Amniotic stem cell (primary cell): ENCODE measurements at places on chromosomes 7 and 10.
A peak's percentile ranks its signal among the peaks of the same experiment; 100 is the strongest.

DNA sequence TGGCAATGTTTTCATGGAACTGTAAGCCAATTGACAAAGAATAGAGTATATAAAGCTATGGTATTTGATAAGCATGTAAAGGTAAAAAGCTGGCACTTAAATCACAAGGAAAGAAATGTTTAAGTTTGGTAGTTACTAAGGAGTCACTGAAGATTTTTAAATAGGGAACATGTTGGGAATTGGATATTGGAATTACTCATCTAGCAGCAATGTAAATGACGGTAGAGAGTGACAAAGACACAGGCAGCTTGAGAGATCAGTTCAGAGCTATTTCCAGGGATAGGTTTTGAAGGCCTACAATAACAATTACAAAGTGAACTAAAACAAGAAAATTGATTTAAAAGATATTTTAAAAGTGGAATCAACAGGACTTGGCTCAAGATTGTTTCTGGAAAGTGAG lies 36.8 kb downstream of the SP8 start:
- no peak for DNase-seq

GRCh38 chr7:149330914-149331567 lies 69.0 kb downstream of the ZNF783 start:
- no peak for DNase-seq

- DNase-seq, result no peak
These were observed 73.6 kb upstream of the RNF32 start for GRCh38 chr7:156566812-156567549.

DNA sequence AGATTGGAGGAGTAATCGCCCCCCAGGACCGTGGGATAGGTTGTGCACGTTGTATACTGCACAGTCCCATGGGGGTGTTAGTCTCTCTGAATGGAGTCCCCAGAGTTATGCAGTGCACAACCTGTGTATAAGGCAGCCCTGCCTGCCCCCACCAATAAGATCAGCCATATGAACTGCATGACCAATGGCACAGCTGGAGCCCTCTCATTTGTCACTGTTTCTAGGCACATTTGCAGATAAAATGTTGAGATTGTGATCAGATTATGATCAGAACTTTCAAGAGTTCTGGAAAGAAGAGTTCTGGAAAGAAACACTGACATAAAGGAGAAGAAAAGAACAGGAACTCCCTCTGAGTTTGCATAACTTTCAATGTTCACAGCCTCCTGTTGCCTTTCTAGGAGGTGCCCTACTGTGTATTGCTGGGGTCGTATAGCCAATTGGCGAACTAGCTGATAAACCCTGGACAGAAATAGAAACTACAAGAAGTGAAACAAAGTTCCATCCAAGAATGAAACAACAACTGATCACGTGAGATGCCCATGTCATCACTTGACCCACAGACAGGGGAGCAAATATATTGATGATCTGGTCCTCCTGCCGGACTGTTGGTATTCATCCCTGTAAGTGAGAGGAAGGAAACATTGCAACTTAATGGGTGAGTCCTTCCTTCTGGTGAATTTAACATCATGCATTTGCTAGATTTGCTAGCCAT lies 49.6 kb upstream of the TOMM7 start:
- no peak for DNase-seq

DNA sequence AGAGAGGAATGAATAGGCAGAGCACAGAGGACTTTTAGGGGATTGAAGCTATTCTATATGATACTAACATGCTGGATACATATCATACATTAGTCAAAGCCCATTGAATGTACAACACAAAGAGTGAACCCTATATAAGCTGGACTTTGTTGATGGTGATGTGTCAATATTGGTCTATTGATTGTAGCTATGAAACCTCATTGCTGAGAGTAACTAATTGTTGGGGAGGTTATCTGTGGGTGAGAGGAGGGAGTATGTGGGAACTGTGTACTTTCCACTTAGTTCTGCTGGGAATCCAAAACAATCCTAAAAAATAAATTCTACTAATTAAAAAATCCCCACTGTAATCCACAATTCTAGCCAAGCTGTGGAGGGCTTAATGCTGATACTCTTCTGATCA lies 22.0 kb upstream of the CYP2C9 start:
- no peak for DNase-seq

DNA sequence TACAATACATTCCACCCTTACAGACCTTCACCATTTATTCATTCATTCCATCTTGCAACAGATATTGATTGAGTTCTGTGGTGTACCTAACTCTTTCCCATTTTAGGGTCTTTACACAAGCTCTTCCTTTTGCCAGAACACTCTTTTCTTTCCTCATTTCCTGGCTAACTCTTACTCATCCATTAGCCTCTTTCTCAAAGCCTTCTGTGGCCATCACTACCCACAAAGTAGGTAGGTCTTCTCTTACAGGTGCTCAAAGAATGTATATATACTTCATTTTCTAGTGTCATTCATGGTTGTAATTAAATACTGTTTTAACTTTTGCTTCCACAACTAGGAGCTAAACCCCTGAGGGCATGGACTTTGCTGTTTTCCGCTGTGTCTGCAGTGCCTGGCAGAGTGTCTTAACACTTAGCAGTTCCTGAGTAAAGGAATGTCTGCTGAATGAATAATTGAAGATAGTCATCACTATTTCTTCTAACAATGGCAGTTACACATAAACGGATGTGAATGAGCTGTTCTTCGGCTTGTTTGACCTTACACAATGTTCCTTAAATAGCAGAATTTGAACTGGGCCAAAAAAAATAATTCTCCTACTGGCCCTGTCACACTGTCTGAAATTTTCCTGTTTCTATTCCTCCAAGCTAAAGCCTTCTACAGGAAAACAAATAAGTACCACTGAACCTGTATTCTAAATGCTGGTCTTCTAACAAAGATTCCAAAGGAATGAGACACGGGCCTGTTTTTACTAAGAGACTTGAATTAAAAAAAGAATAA lies 15.1 kb downstream of the BCAP29 start:
- peak; percentile 75 for DNase-seq

DNA sequence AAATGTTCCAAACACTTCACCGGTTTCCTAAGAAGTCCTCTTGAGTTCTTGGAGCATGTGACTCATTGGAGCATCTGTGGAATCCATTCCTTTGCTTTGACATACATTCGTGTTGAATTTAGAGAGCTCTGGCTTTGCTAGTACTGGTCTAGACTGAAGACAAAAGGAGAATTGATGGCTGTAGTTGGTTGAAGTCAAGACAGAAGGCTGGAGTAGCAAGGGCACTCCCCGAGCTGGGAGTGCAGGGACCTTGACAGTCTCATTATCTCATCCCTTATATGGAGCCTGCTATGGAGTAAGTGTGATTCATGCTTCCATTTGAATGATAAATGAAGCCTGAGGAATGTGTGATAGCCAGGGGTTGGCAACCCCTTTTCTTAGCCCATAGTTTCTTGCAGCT lies 1249.1 kb downstream of the TYW1 start:
- no peak for DNase-seq

- no peak for DNase-seq
These were observed 137.9 kb downstream of the TCERG1L start for GRCh38 chr10:131173484-131174210.

DNA sequence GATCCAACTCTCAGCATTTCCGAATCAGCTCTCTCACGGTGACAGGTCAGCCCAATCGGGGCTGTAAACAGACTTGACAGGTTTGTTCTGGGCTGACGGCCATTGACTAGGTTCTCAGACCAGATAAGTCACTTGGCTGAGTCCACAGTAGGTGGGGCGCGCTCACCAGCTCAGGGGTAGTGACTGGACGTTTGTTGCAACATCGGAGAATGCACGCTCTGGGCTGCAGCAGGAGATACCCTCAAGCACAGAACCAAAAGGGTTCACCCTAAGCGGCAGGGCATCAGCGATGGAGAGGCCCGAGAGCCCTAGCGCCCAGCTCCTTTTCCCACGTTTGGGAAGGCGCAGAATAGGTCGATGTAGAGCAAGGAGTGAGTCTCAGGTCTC lies 1.8 kb downstream of the KLLN start:
- no peak for DNase-seq

GRCh38 chr10:70435241-70436085 lies 6.0 kb downstream of the NODAL start:
- no peak for DNase-seq

DNA sequence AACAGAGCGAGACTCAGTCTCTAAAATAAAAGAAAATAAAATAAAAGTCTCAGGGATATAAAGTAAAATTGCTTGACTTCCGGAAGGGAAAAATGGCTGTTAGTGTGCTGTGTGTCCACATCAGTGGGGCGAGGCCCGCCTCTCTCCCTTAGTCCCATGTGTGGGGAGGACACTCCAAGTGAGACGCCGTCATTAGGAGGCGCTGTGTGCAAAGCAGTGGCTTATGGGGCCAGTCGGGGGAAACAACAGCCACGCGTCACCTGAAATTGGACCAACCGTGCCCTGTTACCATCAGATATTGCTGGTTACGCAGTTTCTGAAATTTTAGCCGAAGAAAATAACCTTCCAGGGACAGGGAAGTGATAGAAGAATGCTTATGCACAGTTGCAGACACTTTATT lies 15.8 kb downstream of the SFXN4 start:
- DNase-seq, result no peak

GRCh38 chr7:36732806-36733205 lies 8.5 kb upstream of the AOAH start:
- DNase-seq, result no peak

GRCh38 chr10:33883881-33884280 lies 549.4 kb upstream of the NRP1 start:
- DNase-seq, result no peak
